T47D (cell line): ENCODE measurements at places on chromosomes 7 and 10.

GRCh38 chr10:58412502-58412961, 27.3 kb downstream of the TFAM start:
- DNase-seq, result peak; percentile 73

DNA sequence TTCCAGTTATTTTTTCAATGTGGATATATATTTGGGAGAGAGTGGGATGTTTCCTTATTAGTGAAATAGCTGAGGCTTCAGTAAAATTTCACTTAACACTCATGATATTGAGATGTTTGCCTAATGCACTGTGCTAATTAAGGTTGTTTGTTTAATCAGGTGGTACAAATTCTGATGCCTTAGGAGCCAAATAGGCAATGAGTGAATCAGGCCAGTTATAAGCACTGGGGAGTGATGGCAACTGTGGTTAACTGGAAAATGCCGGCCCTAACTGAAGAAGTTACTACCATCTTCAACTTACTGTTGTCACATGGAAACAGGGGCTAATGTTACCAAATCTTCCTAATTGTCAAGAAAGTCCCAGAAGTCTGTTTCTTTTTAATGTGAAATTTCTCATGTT, 32.0 kb downstream of the VCL start:
- DNase-seq, result no peak

DNA sequence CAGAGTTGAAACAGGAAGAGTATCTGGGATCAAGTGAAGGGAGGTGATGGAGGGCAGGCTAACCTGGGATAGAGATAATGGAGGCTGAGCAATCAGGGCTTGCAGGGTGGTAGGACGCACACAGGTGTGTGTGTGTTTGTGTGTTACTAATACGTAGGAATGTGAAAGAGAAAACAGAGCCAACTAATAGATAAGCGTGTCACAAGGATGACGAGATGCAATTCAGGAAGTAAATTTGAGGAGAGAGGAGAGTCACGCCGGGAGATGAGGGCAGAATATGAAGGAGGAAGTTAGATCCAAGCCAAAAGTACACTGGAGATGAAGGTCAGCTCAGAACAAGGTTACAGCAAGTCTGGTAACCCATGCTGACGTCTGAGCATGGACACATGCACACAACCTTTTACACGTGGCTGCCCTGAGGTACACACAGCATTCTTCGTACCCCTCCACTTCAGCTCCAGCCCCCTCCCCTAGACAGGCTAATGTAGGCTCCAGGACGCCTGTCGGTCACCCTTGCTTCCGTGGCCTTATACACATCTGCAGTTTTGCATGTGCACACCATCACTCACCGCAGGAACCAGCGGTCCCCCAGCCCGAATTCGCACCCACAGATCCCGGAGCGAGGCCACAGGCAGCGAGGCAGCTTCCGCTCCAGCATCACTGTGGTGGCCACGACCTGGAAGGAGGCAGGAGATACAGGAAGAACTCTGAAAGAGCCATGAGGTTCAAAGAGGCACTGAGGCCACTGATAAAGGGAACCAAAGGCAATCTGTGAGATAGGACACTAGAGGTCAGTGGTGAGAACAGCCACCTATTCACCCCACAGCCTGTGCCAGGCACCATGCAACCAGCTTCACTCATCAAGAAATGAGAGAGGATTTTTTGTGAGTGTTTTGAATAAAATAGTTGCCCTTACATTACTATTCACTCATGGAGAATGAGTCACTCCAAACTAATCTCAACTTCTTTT, 23.7 kb upstream of the TRPV6 start:
- DNase-seq, result no peak

- DNase-seq, result no peak
Measured at GRCh38 chr10:76401006-76401405, 969.6 kb downstream of the LRMDA start.

GRCh38 chr7:144410441-144410840, 6.9 kb upstream of the NOBOX start:
- DNase-seq, result no peak

DNA sequence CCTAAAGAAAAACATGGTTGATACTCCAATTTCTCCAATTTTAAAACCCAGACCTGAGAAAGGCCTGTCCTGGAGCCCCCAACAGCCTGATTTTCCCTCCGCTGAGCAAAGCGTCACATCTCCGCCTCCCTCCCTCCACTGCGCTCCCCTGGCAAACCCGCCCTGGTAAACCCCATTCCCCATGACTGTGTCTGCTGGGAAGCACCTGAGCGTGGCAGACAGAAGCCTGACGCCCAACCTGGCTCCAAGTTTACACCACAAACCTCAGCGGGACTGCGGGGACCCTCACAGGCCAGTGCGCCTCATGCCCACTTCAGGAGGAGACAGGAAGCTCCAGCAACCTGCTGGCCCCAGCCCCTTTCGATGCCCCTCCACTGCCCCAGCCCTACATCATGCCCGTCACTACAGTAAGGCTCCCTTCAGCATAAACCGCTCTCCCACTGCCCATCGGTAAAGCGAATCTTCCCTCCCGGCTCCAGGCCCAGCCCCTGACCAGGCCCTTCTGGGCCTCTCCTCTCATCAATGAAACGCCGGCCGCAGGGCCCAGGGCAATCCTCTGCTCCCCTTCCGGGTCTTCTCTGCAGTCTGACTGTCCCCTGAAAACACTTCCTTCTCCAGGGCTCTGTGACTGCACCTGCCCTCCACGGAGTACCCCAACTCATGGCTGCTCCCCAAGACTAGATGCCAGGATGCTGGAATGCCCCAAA, 233.3 kb downstream of the MAD1L1 start:
- no peak for DNase-seq

- no peak for DNase-seq
Measured at GRCh38 chr7:113664867-113665266, 253.9 kb downstream of the PPP1R3A start.

DNA sequence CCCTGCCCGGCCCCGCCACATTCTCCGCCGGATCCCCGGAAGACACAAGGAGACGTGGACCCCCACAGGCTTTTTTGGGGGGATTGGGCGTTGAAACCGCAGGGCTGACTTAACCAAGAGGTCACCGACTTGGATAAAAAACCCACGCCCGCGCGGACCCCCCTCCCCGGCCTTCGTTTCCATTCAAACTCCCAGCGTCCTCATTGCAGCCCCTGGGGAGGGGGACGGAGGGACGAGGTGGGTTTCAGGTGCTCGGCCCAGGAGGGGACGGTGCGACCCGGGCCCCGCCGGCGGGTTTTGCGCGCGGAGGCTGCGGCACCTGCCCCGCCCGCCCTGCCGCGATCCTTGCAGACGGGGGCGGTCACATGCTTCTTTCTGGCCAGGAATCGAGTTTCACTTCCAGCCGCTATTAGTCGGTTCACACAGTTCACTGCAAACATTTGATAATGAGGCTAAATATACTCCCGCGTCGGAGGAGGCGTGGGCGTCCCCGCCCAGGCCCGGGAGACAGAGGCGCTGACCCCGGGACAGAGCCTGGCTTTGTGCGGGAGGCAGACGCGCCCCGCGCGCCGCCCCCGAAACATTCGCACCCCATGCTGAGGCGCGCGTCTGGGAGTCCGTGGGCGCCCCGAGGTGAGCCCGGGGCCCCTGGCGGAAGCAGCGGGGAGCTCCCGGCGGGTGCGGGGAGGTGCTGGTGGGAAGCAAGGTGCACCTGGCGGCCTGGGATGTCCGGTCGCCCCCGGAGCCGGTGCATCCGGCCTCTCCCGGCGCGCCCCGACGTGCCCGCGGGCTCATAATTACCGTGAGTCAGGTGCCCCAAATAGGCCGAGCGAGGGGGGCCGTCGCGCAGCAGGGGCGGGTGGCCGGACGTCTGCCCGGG, 2.7 kb upstream of the PDGFA start:
- DNase-seq, result no peak

DNA sequence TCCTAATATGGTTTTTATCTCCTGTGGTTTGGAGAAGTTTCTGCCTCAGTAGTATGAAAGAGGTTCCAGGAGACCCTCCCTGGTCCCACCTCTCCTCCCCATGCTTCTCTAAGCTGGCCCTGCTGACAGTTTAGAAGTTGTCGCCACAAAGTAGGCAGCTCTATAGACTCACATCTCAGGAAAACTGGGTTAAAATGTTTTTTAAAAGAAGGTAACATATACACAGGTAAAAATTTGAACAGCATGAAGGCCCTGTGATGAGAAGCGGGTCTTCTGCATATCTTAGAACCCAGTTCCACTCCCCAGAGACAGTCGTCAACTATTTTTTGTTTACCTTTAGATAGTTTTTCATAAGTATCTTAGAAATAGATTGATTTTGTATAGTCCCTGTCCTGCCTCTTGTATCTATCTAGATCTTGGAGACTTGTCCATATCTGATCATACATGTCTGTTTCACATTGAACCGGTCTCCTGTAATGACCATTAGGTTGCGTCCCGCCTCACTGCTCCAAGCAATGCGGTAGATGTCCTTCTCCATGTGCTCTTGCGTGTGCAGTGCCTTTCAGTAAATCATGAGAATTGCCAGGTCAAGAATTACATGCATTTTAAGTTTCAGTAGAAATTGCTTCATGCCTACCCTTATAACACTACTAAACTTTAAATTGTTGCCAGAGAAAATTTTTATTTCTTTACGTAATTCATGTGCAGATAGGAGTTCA, 2.2 kb downstream of the DUSP5 start:
- DNase-seq, result no peak

GRCh38 chr10:7895699-7896090, 77.4 kb downstream of the TAF3 start:
- DNase-seq, result no peak

DNA sequence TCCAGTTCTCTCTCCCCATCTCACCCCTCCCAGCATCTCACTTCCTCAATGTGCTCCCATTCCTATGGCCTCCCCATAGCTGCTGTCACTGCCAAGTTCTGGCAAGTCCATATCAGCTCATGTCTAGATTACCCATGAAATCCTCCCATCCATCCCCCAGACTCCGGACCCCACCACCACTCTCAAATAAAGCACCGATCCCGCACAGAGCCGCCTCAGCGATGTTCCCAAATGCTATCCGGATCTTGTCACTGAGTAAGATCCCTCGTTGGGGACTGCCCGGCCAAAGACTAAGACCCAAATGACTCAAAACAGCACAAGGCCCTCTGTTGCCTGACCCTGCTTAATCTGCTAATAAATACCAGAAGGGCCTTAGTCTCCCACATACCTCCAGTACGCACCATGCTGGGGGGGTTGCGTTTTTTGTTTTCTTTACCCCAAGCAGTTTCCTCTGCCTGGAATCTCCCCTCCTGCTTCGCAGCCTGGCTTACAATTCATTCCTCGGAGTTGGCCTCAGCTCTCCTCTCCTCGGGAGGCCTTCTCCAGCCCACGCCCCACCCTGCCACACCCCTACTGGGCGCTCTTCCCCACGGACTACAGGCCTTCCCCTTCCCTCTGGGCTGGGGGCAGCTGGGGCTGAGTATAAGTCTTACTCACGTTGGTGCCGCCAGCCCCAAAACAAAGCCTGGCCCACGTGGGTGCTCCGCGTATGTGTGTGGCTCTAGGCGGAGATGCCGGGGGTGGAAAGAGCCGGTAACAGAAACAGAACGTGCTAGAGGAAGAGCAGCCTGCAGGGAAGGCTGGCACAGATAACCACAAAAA, 1.8 kb upstream of the DUSP5 start:
- no peak for DNase-seq

DNA sequence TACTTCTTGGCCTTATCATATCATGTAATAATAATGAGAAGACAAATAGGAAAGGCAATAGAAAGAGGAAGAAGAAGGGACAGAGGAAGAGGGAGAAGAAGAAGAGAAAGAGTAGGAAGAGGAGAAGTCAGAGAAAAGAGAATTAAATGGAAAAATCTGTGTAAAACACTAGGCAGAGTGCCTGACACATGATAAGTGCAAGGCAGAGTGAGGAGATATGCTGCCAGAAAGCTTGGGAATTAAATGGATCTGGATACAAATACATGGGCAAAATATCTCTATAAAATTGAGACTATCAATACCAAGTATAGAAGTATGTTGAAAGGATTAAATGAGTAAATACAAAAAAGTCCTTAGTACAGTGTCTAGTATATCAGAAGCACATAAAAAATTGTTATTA, 124.8 kb downstream of the CACNA2D1 start:
- DNase-seq, result no peak

- DNase-seq, result no peak
Measured at GRCh38 chr7:24756545-24757352, 515 bp downstream of the GSDME start.

DNA sequence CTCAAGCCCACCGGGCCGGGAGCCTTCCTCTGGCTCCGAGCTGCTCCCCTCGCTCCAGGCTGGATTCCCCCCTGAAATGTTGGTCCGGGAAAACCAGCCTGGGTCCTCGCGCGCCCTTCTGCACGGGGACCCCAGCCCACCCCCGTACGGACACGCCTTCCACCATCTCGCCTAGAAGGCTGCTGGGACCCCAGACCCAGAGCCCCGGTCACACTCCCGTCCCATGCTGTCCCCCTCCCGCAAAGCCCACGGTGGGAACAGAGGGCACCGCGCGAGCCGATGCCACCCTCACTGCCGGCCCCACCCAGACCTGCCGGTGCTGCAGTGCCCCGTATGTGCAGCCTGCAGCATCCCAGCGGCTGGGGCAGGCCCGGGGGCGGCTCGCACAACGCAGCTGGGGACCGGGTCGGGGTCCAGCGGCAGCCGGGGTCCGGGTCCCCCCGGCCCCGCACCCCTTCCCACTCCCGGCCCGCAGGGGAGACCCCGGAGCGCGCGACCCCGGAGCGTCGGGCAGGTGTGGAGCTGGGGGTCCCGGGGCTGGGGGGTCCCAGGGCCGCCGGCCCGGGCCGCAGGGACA, 871 bp downstream of the SPOCK2 start:
- no peak for DNase-seq

DNA sequence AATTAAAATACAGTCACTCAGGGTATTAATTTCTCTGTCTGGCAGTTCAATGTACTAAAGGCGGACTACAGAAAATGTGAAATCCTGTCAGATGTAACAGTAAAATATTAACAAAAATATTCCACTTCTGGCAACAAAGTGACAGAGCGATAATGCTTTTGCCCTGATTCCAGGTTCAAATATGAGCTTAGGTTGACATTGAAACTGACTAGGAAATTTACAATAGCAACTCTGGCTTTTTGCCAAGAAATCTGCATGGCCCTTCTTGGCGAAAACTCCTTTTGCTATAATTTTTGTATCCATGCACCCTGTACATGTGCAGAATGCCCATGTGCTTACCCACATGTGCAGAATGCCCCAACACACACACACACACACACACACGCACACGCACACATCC, 552.2 kb downstream of the MDFIC start:
- DNase-seq, result no peak

GRCh38 chr10:48507933-48508790, 96.7 kb downstream of the ARHGAP22 start:
- no peak for DNase-seq

- no peak for DNase-seq
Measured at GRCh38 chr7:123624527-123625183, 23.0 kb downstream of the ASB15 start.

- peak; percentile 18 for DNase-seq
Measured at GRCh38 chr7:128108641-128109423, 77.6 kb upstream of the LRRC4 start.
